Adrenal gland (tissue), 19 donors: ENCODE measurements at places on chromosomes 2 and 18. TPM values are rescaled to one million over a fixed set of nuclear protein-coding genes. Genes with fewer than 3 reads are reported as not detected.
A peak's percentile ranks its signal among the peaks of the same experiment; 100 is the strongest.

DNA sequence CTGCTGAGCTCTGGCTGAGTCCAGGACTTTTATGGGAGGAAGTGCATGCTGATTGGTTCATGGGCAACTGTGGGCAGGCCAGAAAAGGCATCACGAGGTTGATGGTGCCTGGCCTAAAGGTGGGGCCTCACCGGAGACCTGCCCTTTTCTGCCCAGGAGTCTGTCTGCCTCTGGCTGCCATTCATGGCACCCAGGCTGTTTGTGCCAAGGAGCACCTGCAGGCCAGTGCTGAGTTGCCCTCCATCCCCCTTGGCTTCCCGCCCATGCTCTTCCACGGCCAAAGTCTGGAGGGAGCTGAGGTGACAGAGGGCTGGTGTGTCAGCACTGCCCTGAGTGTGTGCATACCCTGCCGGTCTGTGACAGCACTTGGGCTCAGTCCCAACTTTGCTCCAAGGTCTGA lies 123.2 kb downstream of the PTH2R start:
- DNase-seq: no peak
- no peak overlapping the region for H3K4me3 ChIP-seq
- no peaks in the 10 kb centered on the region for H3K36me3 ChIP-seq
- no peak overlapping the region for H3K27ac ChIP-seq
- no peaks in the 10 kb centered on the region for H3K4me1 ChIP-seq

GRCh38 chr2:42123426-42123825 lies 45.7 kb upstream of the EML4 start:
- no peak for DNase-seq
- H3K27me3 ChIP-seq: no peaks in the 10 kb centered on the region
- no peak overlapping the region for H3K27ac ChIP-seq
- H3K36me3 ChIP-seq: no peaks in the 10 kb centered on the region

- no peak overlapping the region for H3K27ac ChIP-seq
- no peaks in the 10 kb centered on the region for H3K36me3 ChIP-seq
- no peaks in the 10 kb centered on the region for H3K4me1 ChIP-seq
Measured at GRCh38 chr2:142892715-142893114, 15.3 kb downstream of the KYNU start.

- DNase-seq: no peak
- H3K4me3 ChIP-seq: no peak overlapping the region
- no peaks in the 10 kb centered on the region for H3K36me3 ChIP-seq
Measured at GRCh38 chr2:85746321-85747004, 7.3 kb upstream of the ATOH8 start.

DNA sequence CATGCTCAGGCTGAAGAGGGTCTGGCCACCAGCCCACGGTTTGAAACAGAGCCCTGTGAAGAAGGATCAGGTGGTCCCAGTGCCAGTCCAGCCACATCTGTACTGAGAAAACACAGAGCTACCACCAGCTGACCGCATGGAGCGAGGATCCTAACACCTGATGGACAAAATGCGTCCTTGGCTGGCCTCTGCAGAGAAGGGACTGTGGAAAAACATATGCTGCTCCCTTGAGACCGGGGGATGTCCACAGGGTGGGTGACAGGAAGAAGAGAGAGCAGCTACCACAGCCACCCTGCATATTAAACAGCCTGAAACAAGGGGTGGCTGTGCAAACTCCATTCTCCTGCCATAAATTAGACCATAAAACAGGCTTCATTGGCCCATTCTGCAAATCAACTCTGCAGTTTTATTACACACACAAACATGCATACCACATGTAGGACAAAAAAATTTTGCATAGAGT lies 137.2 kb downstream of the BCL2 start:
- no peak for DNase-seq
- no peaks in the 10 kb centered on the region for H3K36me3 ChIP-seq
- H3K4me3 ChIP-seq: no peak overlapping the region
- H3K4me1 ChIP-seq: no peaks in the 10 kb centered on the region
- H3K27me3 ChIP-seq: no peaks in the 10 kb centered on the region

Gene NCKAP1
- 76.8 TPM for total RNA-seq

Gene SPATA3
- not detected for total RNA-seq

GRCh38 chr2:106144621-106145331 lies 49.3 kb downstream of the UXS1 start:
- no peaks in the 10 kb centered on the region for H3K4me1 ChIP-seq
- DNase-seq: no peak
- no peak overlapping the region for H3K27ac ChIP-seq
- H3K36me3 ChIP-seq: no peaks in the 10 kb centered on the region
- H3K27me3 ChIP-seq: no peaks in the 10 kb centered on the region

DNA sequence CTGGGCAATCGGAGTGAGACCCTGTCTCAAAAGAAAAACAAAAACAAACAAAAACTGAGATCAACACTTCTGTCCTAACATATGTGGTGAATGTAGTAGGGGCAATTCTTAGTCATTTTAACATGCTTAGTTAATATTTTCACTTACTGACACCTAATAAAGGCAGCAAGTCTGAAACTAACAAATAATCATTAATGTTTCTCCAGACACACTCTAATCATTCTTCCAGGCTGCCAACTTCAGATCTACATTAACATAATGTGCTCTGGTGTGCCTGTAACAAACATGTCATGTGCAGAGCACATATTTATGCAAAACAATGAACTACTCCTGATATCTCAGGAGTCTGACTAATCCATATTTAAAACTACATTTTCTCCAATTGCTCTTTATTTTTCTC lies 6.0 kb downstream of the KRCC1 start:
- no peak overlapping the region for H3K4me3 ChIP-seq
- H3K36me3 ChIP-seq: no peaks in the 10 kb centered on the region
- no peak overlapping the region for H3K27ac ChIP-seq
- H3K4me1 ChIP-seq: peaks cover 19% of the 10 kb centered on the region
- no peak for DNase-seq
- no peaks in the 10 kb centered on the region for H3K27me3 ChIP-seq

DNA sequence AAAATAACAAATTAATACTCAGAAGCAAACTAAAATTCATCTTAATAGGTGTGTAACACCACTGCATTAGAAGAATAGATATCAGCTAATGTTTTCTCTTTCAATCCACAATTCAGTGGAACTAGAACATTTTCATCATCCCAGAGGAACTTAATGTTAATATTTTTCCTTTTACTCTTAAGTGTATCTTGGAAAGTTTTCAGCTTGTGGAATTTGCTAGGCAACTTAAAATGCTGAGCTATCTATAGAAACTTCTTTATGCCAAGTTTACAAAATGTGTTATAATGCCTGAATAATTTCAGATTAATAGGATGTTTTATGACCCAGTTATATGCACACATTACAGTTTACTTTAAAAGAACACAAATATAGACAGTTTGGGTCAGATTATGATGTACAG lies 86.6 kb upstream of the FAM237A start:
- H3K4me1 ChIP-seq: no peaks in the 10 kb centered on the region
- no peaks in the 10 kb centered on the region for H3K36me3 ChIP-seq
- no peak overlapping the region for H3K27ac ChIP-seq
- H3K4me3 ChIP-seq: no peak overlapping the region

- no peaks in the 10 kb centered on the region for H3K4me1 ChIP-seq
- H3K36me3 ChIP-seq: no peaks in the 10 kb centered on the region
- no peaks in the 10 kb centered on the region for H3K27me3 ChIP-seq
- no peak overlapping the region for H3K4me3 ChIP-seq
- no peak for DNase-seq
Measured at GRCh38 chr18:48643262-48643661, 104.4 kb downstream of the CTIF start.

Gene USP37
- total RNA-seq: 15.9 TPM

Gene KCNS3
- total RNA-seq: 2.3 TPM

- no peaks in the 10 kb centered on the region for H3K36me3 ChIP-seq
- DNase-seq: no peak
- no peak overlapping the region for H3K4me3 ChIP-seq
- H3K4me1 ChIP-seq: no peaks in the 10 kb centered on the region
Measured at GRCh38 chr2:174518395-174518794, 31.6 kb upstream of the GPR155 start.

DNA sequence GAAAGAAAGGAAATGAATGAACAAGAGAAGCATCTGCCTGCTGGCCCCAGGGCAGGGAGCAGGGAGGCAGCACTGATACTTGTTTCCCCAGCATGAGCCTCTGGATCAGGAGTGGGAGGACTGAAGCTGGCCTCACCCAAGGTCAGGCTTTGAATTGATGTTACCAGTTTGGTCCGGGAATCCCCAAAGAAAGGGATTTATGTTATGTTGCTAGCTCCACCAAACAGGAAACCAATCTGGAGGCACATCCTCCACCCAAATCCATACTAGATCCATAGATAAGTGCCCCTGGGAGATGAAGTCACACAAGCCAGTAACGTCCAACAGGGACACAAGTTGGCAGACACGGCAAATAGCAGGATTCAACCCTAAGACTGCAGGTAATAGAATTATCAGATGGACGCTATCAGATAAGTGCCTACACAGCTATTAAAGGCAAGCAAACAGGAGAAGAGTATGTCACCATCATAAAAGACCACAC lies 85.9 kb downstream of the MTCL1 start:
- H3K4me1 ChIP-seq: no peaks in the 10 kb centered on the region
- DNase-seq: no peak
- H3K27me3 ChIP-seq: no peaks in the 10 kb centered on the region
- no peaks in the 10 kb centered on the region for H3K36me3 ChIP-seq
- no peak overlapping the region for H3K4me3 ChIP-seq

- no peak for DNase-seq
- H3K27me3 ChIP-seq: no peaks in the 10 kb centered on the region
- H3K27ac ChIP-seq: no peak overlapping the region
- H3K4me3 ChIP-seq: no peak overlapping the region
Measured at GRCh38 chr2:143026411-143027054, 102.7 kb upstream of the ARHGAP15 start.

- DNase-seq: no peak
- no peaks in the 10 kb centered on the region for H3K36me3 ChIP-seq
- H3K27ac ChIP-seq: no peak overlapping the region
Measured at GRCh38 chr18:38174173-38174572, 608.6 kb upstream of the CELF4 start.

DNA sequence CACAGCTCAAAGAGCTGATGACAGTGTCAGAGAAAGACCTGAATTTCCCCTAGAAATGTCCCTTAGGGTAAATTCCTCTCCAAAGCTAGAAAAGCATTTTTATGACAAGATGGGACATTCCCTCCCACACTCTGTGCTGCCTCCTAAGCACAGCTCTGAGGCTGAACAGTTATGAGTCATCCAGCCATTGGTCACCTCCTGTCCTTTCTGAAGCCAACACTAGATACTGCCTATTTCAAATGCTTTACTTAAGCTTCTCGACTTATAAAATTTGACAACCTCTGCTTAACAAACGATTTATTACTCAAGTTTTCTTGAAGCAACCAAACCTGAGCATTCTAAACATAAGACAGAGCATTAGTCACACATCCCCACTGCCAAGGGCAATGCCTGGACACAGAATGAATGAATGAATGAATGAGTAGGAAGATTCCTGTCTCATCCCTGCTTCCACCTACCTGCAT lies 35.4 kb downstream of the B4GALT6 start:
- H3K4me3 ChIP-seq: no peak overlapping the region
- peak; percentile 77 for DNase-seq
- H3K27ac ChIP-seq: peak overlapping the region; percentile 59
- H3K36me3 ChIP-seq: no peaks in the 10 kb centered on the region
- H3K27me3 ChIP-seq: no peaks in the 10 kb centered on the region

DNA sequence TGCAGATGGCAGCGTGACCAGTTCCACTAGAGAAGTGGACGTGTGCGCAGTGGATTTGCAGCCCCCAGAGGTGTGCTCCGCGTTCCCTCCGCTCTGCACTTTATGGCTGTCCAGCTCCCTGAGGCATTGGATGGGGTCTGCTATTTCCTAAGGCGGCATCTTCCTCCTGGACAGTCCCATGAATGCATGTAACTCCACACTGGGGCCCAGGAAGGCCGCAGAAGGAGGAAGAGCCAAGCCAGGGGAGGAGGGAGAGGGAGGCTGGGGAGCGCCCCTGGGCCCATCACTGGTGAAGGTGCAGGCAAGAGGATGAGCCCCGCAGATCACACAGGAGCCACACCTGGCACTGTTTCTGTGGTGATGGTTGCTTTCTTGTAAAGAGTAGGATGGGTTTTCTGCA lies 99.1 kb downstream of the PTGR3 start:
- no peaks in the 10 kb centered on the region for H3K27me3 ChIP-seq
- no peak overlapping the region for H3K27ac ChIP-seq
- no peak for DNase-seq
- no peak overlapping the region for H3K4me3 ChIP-seq
- no peaks in the 10 kb centered on the region for H3K4me1 ChIP-seq

Gene C2orf66
- 0.39 TPM for total RNA-seq

DNA sequence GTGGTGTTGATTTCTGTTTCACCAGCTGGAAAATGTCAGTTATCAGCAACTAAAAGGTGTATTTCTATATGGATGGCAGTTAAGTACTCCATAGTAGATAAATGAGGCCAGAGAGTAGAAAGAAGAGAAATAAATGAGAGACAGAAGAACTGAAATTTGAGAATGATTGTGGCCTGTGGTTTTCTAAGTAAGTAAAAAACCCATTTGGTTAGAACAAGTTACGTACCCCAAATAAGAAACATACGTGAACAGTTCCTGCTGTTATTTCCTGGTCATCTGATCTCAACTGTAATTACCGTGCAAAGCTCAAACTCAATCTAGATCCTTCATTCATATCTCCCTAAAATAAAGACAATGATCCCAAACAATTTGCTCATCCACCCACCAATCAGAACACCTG lies 181.3 kb downstream of the PID1 start:
- H3K4me1 ChIP-seq: peaks cover 11% of the 10 kb centered on the region
- no peak overlapping the region for H3K4me3 ChIP-seq
- H3K27me3 ChIP-seq: no peaks in the 10 kb centered on the region
- no peak overlapping the region for H3K27ac ChIP-seq
- H3K36me3 ChIP-seq: no peaks in the 10 kb centered on the region
- DNase-seq: no peak

- H3K4me3 ChIP-seq: no peak overlapping the region
- no peaks in the 10 kb centered on the region for H3K27me3 ChIP-seq
- no peak for DNase-seq
- no peaks in the 10 kb centered on the region for H3K36me3 ChIP-seq
- H3K27ac ChIP-seq: no peak overlapping the region
Measured at GRCh38 chr18:50398947-50399346, 24.1 kb downstream of the SKA1 start.

Gene ZFAND2B
- 156 TPM for total RNA-seq

Gene DUSP2
- total RNA-seq: 1.9 TPM
